Left ventricle myocardium superior (tissue), 1 donor: ENCODE measurements at places on chromosomes 13 and 19.

- DNase-seq: no peak
Observed at GRCh38 chr19:335486-336066, 9.0 kb downstream of the MIER2 start.

GRCh38 chr19:23283925-23284324 is 33.7 kb upstream of the ZNF724 start:
- peak; percentile 43 for DNase-seq

- no peak for DNase-seq
Observed at GRCh38 chr13:27961227-27962085, 7.7 kb downstream of the CDX2 start.

GRCh38 chr19:10115392-10116084 is 4.0 kb downstream of the P2RY11 start:
- DNase-seq: no peak

DNA sequence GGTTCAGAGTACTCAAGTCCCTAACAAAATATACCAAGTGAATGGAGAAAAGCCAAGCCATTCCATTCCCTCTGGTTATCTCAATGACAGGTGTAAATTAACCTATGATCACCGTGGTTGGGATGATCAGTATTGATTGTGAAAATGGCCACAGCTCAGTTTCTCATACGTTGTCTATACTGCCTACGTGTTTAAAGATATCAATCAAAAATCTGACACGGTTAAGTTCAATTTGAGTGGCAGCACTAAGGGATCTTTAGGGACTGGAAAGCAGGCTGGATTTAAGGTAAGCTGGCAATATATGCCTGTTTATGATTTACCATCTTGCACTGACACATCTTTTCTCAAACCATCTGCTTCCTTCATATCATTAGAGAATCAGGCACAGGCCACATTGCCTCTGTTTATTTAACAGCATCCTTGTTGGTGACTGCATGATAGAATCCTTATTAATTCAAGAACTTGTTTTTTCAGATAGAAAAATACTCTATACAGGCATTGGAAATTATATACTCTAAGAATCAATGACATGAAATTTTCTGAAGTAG is 907.9 kb downstream of the PCDH9 start:
- DNase-seq: no peak

DNA sequence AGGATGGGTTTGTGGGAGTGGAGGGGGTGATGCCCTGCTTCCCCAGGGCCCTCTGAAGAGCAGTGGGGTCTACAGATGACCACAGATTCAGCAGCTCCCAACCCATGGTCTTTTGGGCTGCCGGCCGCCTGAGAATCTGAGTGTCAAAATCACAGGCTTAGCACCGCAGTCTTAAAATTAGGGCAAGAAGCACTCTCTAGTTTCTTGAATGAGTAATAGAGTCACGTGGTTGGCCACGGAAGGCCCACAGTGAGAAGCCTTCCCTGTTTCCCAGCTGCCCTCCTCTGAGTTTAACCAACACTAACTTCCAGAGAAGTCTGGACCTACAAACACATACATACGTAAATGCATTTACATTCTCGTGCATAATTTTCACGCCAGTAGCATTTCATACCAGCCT is 5.2 kb downstream of the PRMT1 start:
- peak; percentile 13 for DNase-seq

- peak; percentile 37 for DNase-seq
Observed at GRCh38 chr19:1455336-1456120, 5.6 kb downstream of the APC2 start.

DNA sequence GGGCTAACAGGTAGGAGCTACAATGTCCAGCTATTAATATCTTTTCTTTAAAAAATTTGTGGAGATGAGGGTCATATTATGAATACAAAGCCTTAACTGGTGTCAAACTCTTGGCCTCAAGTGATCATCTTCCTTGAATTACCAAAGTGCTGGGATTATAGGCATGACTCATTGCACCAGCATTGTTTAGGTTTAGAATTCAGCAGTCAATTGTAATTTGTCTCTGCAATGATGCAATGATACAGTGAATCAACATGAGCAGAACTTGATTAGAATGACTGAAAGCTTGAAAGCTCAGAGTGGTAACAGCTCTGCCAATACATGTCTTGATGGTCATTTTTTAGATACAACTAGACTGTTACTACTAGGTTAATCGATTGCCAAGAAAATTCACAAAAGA is 752.8 kb upstream of the MIR17HG start:
- DNase-seq: no peak

- DNase-seq: no peak
Observed at GRCh38 chr13:113912596-113912995, 48.7 kb upstream of the GAS6 start.

GRCh38 chr13:48775804-48776203 is 122.1 kb downstream of the CYSLTR2 start:
- no peak for DNase-seq

- peak; percentile 80 for DNase-seq
Observed at GRCh38 chr19:17718947-17719711, at the start of gene MAP1S. TSS of gene MAP1S (plus strand) at chr19:17719480. CDS start at chr19:17719503, 23 bp downstream.

DNA sequence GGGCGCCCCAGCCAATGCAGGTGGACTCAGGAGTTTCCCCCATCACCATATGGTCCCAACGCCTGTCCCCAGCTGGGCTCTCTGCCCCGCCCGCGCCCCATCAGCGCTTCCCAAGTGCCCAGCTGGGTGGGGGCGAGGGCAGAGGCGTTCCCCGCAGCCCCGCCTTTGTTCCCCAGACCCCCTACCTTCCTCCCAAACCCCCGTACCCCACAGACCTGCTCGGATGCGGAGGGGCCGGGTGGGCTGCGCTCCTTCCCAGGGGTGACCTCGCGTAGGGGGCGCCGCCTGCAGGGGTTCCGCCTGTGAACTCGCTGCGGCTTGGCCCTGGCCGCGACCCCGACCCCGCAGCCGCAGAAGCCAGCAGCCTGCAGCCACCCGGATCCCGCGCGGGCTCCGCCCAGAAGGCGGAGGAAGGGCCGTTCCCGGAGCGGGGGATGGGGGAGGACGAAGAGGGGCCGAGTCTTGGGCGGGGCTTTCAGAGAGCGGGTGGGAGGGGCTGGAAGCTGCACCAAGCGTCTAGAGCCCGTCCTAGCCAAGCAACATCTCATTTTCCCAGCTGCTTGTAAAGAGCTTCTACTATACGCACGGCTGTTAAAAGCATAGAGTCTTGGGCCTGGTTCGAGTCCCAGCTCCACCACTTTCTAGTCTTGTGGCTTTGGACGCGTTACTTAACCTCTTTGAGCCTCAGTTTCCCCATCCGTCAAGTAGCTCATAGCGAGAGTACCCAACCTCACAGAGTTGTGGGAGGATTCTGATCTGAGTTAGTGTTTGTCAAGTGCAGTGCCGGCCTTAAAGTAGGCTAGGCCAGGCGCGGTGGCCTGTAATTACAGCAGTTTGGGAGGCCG is at the start of gene RAB3D:
TSS of gene RAB3D (minus strand) at position 404 of the 845 bp plus-strand sequence. CDS start 2,258 bp downstream, outside the sequence.
- DNase-seq: peak; percentile 95

- peak; percentile 79 for DNase-seq
Observed at GRCh38 chr19:13164343-13165161, 14.3 kb downstream of the IER2 start.

DNA sequence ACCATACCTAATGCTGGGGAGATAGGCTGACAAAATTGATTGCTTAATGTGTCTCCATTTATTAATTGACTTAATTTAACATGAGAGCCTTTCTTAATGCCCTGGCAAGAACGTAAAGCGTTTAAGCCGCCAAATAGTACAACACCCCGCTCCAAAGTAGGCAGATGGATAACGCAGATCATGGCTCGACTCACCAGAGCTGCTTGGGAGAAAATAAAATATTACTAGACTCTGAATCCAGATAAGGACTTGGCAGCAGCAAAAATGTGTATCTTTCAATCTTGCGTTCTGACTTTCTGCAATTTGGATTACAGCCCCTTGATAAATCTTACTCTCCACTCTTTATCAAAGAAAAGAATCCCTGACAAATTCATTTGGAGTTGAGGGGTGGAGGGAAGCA is 403 bp upstream of the SIAH3 start:
- DNase-seq: no peak

DNA sequence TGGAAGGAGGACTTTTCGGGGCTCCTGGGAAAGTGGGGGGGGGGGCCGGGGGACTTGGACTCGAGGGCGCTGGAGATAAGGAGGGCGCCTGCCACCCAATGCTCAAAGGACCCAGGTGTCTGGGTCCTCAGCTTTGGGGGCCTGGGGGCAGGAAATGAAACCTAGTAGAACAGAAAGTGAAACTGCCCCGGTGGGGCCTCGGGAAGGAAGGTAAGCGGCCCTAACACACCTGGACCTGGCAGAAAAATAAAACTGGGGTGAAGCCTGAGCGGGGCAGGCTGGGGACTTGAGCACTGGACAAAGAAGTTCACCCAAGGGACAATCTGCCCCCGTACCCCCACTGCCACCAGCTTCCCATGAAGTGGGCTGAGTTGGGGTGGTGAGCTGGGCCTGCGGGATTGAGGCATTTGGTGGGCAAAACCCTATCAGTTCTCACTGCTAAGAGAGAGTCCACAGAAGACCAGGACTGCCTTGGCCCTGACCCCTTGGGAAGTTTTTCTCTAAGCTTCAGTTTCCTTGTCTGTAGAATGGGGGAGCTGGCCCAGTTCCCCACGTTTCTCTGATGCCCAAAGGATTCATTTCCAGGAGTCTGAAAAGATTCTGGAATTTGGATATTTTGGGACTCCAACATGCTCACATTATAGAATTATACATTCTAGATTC is 2.3 kb downstream of the PRKD2 start:
- no peak for DNase-seq

DNA sequence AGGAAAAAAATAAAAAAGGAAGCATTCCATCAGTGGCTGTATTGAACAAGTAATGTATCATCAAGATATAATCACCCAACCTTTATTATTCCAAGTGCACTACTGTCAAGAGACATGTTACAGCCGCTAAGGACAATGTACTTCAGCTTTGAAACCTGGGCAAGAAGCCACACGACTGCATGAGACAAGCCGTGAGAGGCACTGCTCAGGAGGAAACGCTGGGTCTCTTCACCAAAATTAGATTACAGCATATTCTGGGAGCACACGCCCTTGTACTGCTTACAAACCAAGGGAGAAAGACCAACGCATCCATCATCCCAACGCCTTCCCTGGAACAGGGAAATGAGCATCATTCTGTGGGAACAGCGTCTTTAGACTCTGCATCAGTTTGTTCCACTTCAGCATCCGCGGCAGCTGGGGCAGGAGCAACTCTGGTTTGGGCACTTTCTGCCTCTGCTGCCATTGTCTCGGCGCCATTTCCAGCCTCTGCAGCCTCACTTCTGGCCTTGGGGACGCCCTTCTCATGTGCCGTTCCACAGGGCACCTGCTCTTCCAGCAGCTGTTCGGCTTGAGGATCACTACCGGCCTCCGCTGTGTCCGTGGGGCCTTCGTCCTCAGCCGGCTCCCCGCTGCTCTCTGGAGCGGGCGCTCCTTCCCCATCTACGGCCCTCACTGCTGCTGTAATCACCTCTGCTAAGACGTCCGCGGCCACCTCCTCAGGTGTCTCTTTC is 22.4 kb upstream of the BRD4 start:
- DNase-seq: no peak

DNA sequence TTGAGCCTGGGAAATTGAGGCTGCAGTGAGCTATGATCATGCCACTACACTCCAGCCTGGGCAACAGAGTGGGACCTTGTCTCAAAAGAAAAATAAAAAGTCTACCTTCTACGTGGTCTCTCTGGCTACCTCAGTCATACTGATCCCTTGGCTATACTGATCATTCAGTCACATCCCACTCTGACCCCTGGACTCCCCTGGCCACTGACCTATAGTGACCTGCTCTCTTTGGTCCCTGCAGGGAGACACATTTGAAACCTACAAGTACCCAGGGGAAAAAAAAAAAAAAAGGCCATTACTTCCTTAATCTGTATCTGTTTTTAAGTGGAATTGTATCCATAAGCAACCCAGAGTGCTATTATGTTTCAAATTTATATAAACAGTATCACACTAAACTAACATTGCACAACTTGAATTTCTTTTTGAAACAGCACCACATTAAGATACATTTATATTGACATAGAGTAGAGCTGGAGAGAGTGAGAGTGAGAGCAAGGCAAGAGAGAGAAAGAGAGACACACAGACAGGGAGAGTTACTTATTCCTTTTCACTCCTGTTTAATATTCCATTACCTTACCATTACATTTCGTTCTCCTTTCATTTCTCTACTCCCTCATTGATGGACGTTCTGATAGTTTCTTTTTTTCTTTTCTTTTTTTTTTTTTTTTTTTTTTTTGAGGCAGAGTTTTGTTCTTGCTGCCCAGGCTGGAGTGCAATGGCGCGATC is 23.7 kb upstream of the CERS4 start:
- no peak for DNase-seq

DNA sequence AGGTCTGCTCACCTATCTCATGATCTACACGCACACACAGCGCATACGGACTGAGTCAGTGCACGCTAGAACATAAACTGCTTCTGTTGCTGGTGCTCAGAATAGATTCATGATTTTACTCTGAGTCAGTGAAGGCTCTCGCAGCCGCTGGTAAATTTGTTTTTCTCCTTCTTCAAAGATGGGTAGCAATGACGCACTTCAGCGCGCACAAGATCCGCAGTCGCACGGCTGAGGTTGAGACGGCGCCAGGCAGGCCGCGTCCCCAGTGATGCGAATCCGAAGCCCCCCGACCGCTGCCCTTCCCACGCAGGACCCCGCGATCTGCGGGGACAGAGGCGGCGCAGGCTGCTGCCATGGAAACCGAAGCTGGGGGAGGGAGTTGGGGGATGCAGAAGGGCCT is 103.7 kb upstream of the USP29 start:
- DNase-seq: no peak
